ENCODE measurements at places on chromosomes 16 and 17. TPM values are rescaled to one million over a fixed set of nuclear protein-coding genes. Genes with fewer than 3 reads are reported as not detected.

DNA sequence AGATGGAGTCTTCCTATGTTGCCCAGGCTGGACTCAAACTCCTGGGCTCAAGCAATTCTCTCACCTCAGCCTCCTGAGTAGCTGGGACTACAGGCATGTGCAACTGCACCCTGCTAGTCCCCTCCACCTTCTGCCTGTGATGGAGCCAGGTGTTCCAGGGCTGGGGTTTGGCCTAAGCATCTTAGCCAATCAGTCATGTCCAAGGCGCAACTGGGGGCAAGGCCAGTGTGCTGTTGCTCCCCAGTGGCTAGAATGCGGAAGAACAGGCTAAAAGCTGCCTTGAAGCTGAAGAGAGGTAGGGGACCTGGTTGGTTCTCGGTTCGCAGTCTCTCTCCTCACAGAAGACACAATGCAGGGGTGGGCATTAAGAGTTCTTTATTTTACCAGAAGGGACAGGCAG, 18.6 kb downstream of the FLOT2 start:
- peak; percentile 95 for DNase-seq

DNA sequence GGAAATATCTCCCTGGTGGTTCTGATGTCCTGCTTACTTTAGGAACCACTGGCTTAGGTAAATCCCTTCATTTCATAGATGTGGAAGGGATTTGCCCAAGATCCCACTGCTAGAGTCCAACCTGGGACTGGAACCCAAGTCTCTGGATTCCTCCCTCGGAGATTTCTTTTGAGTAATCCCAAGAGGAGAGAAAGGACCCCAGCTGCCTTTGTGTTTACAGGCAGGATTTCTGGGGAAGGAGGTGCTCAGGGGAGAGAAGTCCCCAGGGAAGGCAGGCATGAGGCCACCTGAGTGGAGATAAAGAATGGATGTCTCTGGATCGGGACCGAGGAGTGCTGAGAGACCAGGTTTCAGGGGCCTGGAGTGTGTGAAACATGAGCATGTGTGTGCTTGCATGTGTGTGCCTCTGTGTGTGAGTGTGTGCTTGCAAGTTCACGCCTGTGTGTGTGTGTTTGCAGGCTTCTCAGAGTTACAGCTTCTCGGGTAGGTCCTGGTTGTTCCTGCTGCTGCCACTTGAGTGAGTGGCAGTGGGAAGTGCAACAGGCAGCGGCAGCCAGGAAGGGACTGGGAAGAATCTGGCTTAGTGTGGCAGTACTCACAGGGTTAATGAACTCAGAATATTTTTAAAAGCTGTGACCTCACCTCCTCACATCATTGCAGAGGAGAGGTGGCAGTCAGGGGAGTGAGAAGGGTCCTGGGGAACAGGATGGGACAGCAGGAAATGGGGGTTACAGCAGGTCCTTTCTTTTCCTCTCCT, 2.2 kb downstream of the KCNH6 start:
- no peak for DNase-seq

- DNase-seq, result no peak
Measured at GRCh38 chr17:1107083-1107776, 72.6 kb downstream of the ABR start.

- DNase-seq, result no peak
Measured at GRCh38 chr16:67868290-67868689, 4.6 kb upstream of the EDC4 start.

- no peak for DNase-seq
Measured at GRCh38 chr16:28205117-28205899, 6.5 kb downstream of the XPO6 start.

Gene DPEP2
- not detected for total RNA-seq

Measured in GM23338 (cell line).